ENCODE measurements at places on chromosomes 3 and 15. TPM values are rescaled to one million over a fixed set of nuclear protein-coding genes. Genes with fewer than 3 reads are reported as not detected.

CCDC54 gene
- total RNA-seq = not detected

- no peak for DNase-seq
Measured at GRCh38 chr3:148253713-148254112, 444.0 kb upstream of the AGTR1 start.

TRANK1 gene
- total RNA-seq = 14.0 TPM

GRCh38 chr3:45593708-45594601 lies 596 bp upstream of the LIMD1 start:
- DNase-seq = peak; percentile 85

- DNase-seq = peak; percentile 75
Measured at GRCh38 chr3:194985031-194985578, 285.9 kb downstream of the XXYLT1 start.

GRCh38 chr15:88661041-88661700 lies 22.4 kb downstream of the ISG20 start:
- DNase-seq = no peak

GRCh38 chr3:8460815-8461456 lies 40.7 kb upstream of the LMCD1 start:
- DNase-seq = peak; percentile 87

MORC1 gene
- total RNA-seq = not detected

Data from RPMI7951 (cell line).